ENCODE measurements at places on chromosomes 1 and 21.

DNA sequence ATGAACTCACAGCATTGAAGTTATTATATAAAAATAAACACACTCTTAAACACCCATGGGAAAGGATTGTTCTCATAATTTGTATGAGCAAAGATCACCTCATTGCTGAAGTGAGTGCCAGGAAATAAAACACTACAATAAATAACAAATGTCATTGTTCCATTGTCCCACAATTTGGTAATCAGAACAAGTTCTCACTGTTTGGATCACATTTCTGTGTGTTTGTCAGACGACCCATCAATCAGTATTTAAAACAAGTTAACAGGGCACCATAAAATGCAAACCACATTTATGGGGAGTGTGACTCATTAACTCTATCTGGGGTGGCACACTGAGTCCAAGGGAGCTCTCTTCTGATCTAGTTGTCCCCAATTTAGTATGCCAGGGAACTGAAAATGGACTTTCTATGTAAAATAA, 124.5 kb downstream of the PTPRC start:
- no peak for DNase-seq

DNA sequence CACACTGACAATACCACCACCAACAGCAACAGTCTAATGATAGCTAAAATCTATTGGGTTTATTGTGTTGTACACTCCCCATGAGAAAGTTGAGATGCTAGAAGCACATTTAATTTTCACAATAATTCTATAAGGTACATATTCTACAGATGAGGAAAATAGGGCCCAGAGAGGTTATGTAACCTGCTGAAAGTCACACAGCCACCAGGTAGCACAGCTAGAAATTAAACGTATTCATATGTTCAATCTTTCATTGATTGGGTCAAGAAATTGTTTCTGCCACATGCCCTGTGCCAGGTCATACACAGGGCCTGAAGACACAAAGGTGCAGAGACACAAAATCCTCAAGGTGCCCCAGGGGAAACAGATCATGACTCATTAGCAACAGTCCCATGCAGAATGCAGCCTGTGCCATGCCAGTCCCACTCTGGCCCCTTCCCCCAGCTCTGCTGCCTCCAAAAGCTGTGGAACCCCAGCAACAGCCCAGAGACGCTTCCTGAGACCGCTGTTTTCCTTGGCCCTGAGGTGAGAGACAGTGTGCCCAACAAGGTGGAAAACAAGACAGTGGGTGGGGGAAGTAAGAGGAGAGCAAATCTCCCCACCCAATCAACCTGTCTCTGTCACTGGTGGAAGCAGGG, 32.1 kb downstream of the GJA4 start:
- DNase-seq = no peak

GRCh38 chr1:176364236-176364905, 98.6 kb upstream of the PAPPA2 start:
- no peak for DNase-seq

GRCh38 chr1:113452921-113453770, 62.8 kb downstream of the MAGI3 start:
- peak; percentile 22 for DNase-seq

DNA sequence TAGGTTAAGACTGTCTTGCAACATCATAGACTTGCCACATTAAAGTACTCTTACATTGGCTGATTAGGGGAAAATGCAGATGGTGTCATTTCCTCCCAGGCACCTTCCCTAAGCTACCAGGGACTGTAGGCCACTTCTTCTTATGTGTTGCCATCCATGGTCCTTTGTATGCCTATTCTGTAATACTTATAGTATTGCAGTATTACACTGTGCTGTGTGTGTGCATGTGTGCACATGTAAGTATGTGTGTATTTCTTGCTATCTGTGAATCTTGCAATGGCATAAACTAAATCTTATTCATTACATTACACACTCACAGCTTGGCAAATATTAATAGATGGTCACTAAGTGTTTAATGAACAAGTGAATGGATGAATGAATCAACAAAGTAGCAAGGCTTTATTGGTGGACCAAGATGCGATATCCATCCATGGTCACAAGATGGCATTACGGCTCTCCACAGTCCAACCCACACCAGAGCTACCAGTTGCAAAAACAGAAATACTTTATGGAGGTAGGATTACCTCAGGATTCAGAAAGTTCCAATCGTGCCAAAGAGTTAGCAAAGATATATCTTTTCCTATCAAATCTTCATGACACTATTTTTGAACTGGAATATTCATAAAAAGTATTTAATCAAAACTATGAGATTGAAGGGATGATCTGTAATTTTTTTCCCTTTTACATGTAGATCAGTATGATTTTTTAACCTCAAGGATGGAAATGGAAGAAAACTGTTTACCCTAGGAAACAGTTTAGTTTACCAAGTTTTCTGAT, 160.2 kb downstream of the DENND1B start:
- peak; percentile 55 for DNase-seq

GRCh38 chr1:26034504-26035202, 11.3 kb downstream of the SLC30A2 start:
- no peak for DNase-seq

DNA sequence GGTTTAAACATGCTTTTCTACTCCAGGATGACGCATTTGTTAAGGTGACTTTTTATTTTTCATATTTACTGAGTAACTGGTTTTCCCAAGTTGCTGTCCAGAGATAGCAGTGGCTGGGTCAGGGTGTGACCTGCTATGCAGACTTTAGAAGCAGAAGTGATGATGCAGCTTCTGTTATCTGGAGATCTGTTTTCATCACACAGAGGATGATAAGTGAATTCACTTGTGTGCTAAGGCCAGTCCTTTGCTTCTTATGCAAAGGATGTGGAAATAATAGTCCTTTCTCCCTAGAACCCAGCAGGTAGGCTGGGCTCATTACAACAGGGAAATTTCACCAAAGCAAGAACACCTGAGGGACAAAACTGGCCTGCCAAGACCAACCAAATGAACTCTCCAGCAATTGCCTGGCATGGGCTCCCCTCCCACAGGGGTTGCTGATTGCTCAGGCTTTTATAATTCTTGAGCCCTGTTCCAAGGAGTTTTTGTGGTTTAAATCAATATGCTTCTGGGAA, 97.8 kb upstream of the LPGAT1 start:
- peak; percentile 63 for DNase-seq

DNA sequence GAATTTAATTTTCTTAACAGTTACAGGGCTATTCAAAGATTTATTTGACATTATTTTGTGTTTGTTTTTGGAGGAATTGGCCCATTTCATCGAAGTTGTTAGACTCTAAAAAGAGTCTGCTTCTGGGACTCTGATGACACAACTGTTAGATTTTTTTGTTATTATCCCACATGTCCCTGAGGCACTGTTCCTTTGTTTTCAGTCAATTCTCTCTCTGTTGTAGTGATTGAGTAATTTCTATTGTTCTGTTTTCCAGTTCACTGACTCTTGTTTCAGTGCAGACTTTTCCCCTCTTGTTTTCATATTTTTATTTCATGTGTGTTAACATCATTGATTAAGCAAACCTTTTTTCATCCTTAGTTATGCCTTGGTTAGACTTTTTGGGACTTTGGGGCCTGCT, 325.0 kb downstream of the ZNF326 start:
- no peak for DNase-seq

GRCh38 chr1:168431882-168432281, 111.9 kb downstream of the XCL2 start:
- no peak for DNase-seq

GRCh38 chr1:110686188-110686587, 11.4 kb upstream of the KCNA3 start:
- no peak for DNase-seq

- no peak for DNase-seq
These were observed 35.3 kb upstream of the NEK2 start for GRCh38 chr1:211710566-211711314.

GRCh38 chr1:27402349-27402754, 9.9 kb downstream of the GPR3 start:
- no peak for DNase-seq

DNA sequence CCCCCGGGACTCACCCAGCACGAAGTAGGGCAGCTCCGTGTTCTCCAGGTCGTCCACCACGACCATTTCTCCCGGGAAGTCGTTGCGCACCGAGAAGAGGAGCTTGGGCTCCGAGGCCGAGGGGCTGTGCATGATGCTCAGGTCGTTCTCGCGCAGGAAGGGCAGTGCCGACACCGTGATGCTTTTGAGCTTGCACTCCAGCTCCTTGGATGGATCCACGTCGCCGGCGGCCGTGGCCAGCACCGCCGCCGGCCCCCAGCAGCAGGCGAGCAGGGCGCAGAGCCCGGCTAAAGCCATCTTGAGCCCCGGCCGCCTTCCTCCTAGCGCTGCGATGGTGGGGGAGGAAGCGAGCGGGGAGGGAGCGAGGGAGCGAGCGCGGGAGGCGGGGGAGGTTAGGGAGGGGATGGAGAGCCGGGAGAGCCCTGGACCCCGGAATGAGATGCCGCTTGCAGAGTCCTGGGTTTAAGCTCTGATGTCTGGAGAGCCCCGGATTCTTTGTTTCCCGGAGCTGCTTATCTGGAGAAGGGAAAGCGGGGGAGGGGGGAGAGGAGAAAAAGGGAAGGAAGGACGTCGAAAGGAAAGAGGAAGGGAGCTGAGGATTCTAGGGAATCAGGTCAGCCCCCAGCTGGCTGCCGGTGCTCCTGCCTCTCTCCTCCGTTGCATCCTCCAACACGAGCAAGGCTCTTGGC, at the start of gene ASTN1:
Gene ASTN1, minus strand, starts transcription at position 333 of the 689 bp plus-strand sequence. Its CDS starts 36 bp downstream, at position 297.
- no peak for DNase-seq

- no peak for DNase-seq
These were observed 2.4 kb downstream of the PLPPR4 start for GRCh38 chr1:99266726-99267125.

DNA sequence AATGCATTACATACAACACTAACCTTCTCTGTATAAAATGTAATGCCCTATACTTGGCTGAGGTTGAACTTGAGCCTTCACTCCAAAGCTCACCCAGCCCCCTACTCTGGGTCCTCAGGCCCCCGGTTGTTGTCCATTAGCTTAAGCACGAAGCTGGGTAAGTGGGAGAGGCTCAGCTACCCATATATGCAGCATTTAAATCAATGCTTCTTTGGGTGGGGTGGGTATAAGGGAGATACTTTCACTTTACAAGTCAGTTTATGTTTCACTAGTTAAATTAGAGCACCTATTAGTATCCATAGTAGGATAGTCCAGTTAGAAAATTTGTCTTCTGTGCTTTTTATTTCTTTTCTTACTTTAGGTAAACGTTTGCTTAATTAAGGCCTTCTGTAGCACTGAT, 151.4 kb downstream of the LMX1A start:
- DNase-seq = no peak

- no peak for DNase-seq
These were observed 32.5 kb upstream of the KCNA3 start for GRCh38 chr1:110707232-110707631.

- no peak for DNase-seq
These were observed 33.5 kb downstream of the GPA33 start for GRCh38 chr1:167056529-167057231.

GRCh38 chr1:197844651-197845050, 57.8 kb upstream of the C1orf53 start:
- DNase-seq = no peak

GRCh38 chr1:45134461-45134873, 71.9 kb downstream of the ZSWIM5 start:
- DNase-seq = no peak
